Stimulated activated CD4-positive, alpha-beta T cell treated with anti-CD3 and anti-CD28 coated beads, Interleukin-15, amount 100 ng/mL, for 24 hours (primary cell): ENCODE measurements at places on chromosomes 7 and 10.

- no peak for DNase-seq
Measured at GRCh38 chr7:7706101-7706511, 12.3 kb downstream of the RPA3 start.

GRCh38 chr7:70640266-70640833, 491.6 kb upstream of the GALNT17 start:
- no peak for DNase-seq

DNA sequence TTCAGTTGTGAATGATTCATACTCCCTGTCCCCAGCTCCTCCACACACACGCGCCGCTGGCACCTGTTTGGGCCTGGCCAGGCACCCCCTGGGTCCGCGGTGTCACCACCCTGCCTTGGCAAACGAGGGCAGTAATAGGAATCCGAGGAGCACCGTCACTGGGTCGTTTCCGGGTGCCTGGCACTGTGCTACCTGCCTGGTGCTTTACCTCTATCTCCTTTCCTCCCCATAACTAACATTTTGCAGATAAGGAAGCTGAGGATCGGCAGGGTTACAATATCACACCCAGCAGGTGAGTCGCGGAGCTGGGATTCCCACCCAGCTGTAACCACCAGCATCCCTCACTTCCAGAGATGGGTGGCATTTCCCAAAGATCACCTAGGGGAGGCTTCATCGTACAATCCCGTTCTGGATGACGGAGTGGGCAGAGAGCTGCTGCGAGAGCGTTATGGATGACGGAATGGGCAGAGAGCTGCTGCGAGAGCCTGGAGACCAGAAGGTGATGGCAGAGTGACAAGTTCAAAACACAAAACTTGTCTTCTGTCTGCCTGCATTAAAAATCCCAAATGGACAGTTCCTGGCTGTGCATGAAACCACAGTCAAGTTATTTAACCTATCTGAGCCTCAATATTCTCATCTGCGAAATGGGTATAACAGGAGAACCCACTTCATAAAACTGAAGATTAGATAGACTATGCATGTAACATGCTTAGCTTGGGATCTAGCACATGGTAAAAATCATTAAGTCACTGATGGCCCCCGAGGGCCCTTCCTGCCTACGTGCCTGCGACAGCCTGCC, 1.1 kb upstream of the HSPA12A start:
- no peak for DNase-seq

GRCh38 chr10:19663344-19663743, 152.9 kb upstream of the PLXDC2 start:
- no peak for DNase-seq

- DNase-seq = no peak
Measured at GRCh38 chr7:7180725-7181449, 1.5 kb upstream of the C1GALT1 start.

- DNase-seq = no peak
Measured at GRCh38 chr10:124998624-124999291, 56.8 kb downstream of the ZRANB1 start.

- no peak for DNase-seq
Measured at GRCh38 chr7:39727231-39728012, 104.0 kb downstream of the RALA start.
